ENCODE measurements at places on chromosomes 12 and 14. TPM values are rescaled to one million over a fixed set of nuclear protein-coding genes. Genes with fewer than 3 reads are reported as not detected.

Gene ACOT4
- 2.0 TPM for total RNA-seq

Gene ABCC9
- total RNA-seq: 0.35 TPM

Gene SDS
- not detected for total RNA-seq

Gene TAS2R46
- not detected for total RNA-seq

Gene BBOF1
- 2.7 TPM for total RNA-seq

Gene GLT1D1
- not detected for total RNA-seq

Gene LPAR5
- total RNA-seq: 16.6 TPM

Gene OR4K13
- not detected for total RNA-seq

Gene FOXM1
- 20.9 TPM for total RNA-seq

Gene DYRK4
- 54.7 TPM for total RNA-seq

Gene SCN8A
- total RNA-seq: under 0.01 TPM

Gene PGAM5
- total RNA-seq: 44.0 TPM

Gene WASHC4
- 41.7 TPM for total RNA-seq

Gene KSR2
- total RNA-seq: not detected

Gene SLC25A47
- total RNA-seq: not detected

Gene CCDC196
- total RNA-seq: not detected

Gene NUMB
- total RNA-seq: 24.3 TPM

Gene OTUB2
- 5.3 TPM for total RNA-seq

Gene GPHB5
- not detected for total RNA-seq

Gene NTN4
- total RNA-seq: 16.9 TPM

Gene PMCH
- total RNA-seq: not detected

Gene WNK1
- 73.0 TPM for total RNA-seq

Gene SLCO1C1
- not detected for total RNA-seq

Gene DBX2
- not detected for total RNA-seq

Gene RNF41
- total RNA-seq: 32.7 TPM

Gene AQP6
- total RNA-seq: 0.14 TPM

Gene APOF
- not detected for total RNA-seq

Gene OTOGL
- total RNA-seq: not detected

Gene PRPH
- total RNA-seq: not detected

Gene GPR84
- not detected for total RNA-seq

Gene SYT1
- 0.49 TPM for total RNA-seq

Gene CNIH1
- 133 TPM for total RNA-seq

Gene HOXC6
- total RNA-seq: not detected

Gene SIX6
- not detected for total RNA-seq

Gene HSPB8
- total RNA-seq: 3.4 TPM

Gene RFX4
- total RNA-seq: not detected

Gene CCDC92
- total RNA-seq: 9.3 TPM

Gene CLEC14A
- 0.05 TPM for total RNA-seq

Gene MYH7
- total RNA-seq: not detected

Gene ASPG
- total RNA-seq: not detected

Gene NELL2
- not detected for total RNA-seq

Gene DIO2
- total RNA-seq: not detected

Gene RHOJ
- 0.21 TPM for total RNA-seq

Gene YEATS4
- 40.9 TPM for total RNA-seq

Data from airway epithelial cell (primary cell).